Stimulated activated CD8-positive, alpha-beta memory T cell treated with anti-CD3 and anti-CD28 coated beads, Interleukin-7, amount 100 ng/mL, for 4 hours (primary cell): ENCODE measurements at places on chromosomes 6 and 20.

DNA sequence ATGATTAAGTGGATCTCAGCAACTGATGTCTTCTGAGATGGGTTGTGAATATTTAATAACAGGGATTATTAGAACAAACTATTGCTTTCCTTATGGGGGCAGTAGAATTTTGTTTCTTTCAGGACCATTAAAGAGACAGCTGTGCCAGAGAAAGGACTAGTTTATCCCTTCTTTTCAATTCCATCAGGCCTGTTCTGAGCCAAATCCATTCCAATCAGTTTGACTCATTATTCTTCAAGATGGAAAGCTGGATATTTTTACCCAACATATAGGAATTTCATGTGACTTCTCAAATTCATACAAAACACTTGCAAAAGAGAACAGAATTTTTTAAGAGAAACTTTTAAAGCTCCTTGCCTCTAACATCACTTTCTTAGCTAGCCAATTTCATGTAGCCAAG, 722.0 kb upstream of the FLRT3 start:
- no peak for DNase-seq

DNA sequence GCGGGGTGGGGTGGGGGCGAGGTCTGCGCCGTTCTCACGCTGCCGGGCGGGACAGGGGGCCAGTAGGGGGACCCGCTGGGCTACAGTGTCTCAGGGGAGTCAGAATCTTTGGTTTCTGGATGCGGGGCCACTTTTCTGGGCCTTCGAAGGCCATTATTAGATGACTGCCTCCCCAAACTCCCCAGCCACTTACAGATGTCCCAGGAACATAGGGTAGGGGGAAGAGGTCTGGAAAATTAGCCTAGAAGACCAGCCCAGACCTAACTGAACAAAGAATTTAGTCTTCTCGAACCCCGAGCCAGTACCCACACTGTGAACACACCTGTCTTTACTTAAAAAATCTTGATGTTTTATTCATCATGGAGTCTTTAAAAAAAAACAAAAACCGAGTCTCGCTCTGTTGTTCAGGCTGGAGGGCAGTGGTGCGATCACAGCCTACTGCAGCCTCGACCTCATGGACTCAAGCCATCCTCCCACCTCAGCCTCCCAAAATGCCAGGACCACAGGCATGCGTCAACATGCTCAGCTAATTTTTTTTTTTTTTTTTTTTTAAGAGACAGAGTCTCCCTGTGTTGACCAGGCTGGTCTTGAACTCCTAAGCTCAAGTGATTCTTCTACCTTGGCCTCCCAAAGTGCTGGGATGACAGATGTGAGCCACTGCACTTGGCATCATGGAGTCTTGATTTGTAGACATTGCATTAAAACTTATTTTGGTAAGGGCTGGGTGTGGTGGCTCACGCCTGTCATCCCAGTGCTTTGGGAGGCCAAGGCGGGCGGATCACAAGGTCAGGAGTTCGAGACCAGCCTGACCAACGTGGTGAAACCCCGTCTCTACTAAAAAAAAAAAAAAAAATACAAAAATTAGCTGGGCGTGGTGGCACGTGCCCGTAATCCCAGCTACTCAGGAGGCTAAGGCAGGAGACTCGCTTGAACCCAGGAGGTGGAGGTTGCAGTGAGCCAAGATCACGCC, 3.3 kb upstream of the SLC29A1 start:
- no peak for DNase-seq

DNA sequence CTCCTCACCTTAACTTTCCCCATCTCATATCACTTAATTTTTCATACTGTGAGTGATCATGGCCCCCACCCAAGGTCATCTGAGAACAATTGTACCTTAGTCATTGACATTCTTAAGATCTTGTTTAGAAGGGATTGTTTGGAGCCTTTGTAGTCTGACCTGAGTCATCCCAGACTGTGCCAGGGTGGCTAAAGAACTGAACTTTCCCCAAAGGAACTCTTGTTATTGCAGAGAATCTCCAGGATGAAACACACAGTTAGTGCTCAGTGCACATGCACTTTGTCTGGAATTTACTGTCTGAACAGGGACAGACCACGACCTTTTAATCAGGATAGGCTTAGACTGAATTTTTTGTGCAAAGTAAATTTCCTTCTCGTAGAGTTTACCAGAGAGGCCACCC, 112.6 kb upstream of the CCN2 start:
- DNase-seq, result no peak

- DNase-seq, result no peak
These were observed 2.4 kb upstream of the KIAA1755 start for GRCh38 chr20:38262931-38263330.

GRCh38 chr6:161373905-161374451, 100.1 kb upstream of the AGPAT4 start:
- peak; percentile 37 for DNase-seq

DNA sequence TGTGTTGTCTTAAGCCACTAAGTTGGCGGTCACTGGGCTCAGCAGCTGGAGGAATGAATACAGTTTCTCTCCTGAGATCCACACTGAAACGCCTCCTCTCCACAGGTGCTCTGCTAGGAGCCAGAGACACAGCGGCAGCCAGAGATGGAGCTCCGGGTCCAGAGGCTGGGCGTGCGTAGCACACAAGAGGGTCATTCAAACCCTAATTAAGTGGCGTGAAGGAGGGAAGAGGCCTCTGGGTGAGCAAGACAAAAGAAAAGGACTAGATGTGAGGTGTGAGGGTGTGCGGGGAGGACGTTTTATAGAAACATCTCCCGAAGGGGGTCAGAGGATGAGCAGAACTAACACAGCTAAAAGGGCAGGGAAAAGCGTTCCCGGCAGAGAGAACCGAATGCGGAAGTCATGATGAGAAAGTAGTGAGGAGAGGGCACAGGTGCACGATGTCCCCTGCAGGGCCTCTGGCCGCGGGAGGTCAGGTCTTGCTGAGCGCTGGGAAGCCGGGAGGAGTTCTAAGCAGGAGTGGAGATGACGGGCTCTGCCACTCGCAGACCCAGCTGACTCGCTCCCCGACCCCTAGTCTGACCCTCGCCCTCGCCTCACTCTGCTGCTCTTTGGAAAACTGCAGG, 54.4 kb downstream of the BMP7 start:
- DNase-seq, result no peak

DNA sequence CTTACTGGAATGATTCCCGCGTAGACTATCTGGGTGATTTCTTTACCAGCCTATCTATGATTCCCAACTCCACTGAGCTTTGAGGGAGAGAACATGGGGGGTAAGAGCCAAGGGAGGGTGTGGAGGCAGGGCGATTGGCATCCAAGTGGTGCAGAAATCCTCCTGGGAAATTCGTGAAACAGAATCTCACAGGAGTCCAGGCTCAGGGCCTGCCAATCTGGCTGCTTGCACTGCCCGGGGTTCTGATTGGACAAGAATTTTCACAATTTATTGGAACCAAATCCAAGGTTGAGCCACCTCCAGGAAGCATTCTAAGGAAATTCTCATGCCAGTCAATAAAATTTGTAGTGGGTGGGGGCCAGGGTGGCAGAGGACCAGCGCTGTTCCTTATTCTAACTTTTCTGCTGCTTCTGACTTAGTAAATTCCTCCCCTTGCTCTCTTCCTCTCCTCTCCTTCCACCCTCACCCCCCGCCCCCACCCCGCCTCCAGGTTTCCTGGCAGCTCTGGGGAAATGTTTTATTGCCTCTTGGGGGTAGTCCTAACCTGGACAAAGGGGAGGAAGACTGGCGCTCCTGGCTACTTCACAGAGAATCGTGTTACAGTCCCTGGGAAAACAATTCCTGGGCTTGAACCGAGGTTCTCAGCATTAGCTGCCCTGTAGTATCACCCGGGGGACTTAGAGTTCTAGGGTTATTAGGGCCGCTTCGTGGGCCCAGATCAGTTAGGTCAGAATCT, 3.1 kb downstream of the BMP6 start:
- no peak for DNase-seq

DNA sequence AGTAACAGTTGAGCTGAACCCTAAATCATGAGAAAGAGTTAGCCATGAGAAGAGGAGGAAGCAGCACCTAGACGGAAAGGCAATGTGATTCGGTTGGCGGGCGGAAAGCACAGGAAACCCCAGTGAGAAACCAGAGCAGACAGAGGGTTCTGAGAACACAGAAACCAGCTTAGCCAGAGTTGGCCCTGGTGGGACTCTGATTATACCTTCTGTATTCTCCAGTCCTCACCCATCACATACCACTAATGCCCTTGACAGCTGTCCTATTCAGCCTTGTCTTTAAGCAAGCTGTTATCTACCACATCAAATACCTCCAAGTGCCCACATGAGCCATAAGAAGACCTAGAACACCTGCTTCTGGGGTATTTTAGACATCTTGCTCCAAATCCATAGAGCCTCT, 58.9 kb upstream of the LRRC1 start:
- DNase-seq, result peak; percentile 10

- no peak for DNase-seq
These were observed 178.4 kb downstream of the DLL1 start for GRCh38 chr6:170112583-170112860.

- no peak for DNase-seq
These were observed 5.3 kb downstream of the GHRH start for GRCh38 chr20:37256286-37256685.

GRCh38 chr20:34311118-34312023, 8.2 kb upstream of the AHCY start:
- DNase-seq, result no peak

DNA sequence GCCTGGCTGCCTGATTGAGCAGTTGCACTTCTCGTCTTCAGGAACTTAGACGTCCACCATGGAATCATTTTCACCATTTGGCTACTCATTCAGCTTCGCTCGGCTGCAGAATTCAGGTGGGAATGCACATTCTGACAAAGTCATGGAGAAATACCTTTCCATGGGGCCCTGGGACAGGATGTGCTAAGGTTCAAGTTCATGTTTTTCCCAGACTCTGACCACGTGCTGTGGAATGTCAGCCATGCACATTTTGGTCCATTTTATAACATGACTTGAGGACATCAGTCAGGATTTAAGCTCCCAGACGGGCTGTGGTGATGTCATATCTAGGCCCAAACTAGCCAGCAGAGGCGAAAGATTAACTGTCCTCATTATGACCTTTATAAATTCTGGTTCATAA, 205.3 kb downstream of the TBXT start:
- DNase-seq, result no peak

DNA sequence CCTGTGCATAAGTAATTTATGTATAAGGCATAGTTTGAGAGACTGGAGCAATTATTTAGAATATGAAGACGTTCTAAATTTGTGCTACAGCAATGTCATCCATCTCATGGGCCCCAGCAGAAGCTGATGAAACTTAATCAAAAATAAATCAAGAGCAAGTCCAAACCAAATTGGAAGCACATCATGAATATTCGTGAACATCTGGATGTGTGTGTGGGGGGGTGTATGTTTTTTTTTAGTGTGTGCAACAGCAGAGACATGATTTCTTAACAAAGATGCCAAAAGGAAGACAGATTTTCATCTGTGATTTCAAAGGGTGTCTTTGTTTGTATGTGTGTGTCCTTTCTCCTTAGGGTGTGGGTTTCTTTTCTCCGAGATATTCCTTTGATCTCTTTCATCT, 58.9 kb downstream of the SASH1 start:
- DNase-seq, result no peak

GRCh38 chr6:47413752-47414422, 63.7 kb upstream of the CD2AP start:
- peak; percentile 35 for DNase-seq

- no peak for DNase-seq
These were observed 102.1 kb upstream of the NT5E start for GRCh38 chr6:85347812-85348211.

DNA sequence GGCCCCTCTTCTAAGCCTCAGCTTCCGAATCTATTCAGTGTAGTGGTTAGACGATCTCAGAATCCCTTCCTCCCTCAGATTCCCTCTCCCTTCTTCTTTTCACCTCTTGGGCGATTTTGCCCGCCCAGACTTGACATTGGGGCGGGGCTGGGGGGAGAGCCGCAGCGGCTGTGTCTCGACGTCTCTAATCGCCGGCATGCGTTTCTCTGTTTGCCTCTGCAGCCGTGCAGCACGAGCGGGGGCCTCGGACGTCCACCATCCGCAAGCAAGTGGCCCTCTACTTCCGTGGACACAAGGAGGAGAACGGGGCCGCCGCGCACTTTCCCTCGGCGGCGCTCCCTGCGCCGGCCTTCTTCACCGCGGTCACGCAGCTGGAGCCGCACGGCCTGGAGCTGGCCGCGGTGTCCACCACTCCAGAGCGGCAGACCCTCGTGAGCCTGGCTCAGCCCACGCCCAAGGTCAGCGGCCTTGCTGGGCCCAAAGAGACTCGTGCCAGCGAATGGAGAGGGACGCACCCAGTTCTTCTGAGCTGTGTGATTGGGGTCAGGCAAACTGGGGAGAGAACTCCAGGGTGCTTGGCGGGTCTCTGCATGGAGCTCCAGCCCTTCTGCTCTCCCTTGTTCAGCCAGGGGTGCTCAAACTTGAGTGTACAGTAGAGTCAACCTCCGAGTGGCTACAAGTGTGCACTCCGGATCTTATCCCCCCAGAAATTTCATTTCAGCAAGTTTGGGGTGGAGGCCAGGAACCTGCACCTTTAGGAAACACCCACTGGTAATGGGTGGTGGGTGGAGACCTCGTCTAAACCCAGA, 10.7 kb downstream of the NR2E1 start:
- no peak for DNase-seq

DNA sequence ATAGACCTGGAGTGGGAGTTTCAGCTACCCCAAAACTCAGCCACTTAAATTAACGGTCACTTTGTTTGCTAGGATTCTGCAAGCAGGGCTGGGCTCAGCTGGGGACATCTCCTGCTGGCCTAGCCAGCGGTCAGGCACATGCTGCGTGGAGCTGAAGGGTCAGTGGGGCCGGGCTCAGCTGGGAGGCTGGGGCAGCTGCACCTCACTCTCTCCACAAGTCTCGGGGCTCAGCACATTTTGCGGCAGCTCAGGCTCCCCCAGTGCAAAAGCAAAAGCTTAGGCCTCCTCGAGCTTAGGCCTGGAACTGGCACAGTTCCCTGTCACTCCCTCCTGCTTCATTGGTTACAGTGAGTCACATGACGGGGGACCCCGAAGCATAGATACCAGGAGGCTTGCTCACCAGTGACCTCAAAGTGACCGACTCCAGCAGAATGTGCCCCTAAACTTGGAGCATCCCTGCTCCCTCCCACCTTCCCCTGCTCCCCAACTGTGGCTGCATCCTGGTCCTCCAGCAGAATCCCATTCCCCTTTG, 80.6 kb upstream of the CST7 start:
- DNase-seq, result no peak

DNA sequence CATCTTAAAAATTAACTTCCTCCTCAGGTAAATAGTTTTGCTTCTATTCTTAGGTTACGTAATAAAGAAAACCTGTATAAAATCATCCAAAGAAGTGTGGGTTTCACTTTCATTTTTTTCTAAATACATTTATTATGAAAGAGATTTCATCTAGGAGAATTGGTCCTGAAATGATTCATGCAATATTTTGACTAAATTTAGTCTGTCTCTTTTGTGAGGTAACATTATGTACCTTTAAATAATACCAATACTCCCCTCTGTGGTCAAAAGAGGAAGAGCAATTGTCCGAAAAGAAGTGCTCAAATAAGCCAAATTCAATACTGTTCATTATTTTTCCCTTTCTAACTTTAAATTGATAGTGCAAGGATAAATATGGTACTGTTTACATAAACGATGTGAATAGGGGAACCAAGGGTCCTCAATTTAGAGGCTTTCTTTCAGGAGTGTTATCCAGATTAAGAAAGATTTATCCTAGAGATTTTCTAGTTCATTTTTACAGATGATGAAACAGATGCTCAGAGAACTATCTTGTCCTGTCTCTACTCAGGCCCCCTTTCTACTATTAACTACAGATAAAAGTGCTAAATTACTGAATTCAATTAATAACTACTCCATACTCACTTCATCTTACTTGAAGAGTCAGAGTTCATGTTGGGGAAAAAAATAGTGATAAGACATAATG, 26.2 kb downstream of the CYP39A1 start:
- no peak for DNase-seq
